ENCODE measurements at places on chromosomes 3 and 15.

- no peak for DNase-seq
Observed at GRCh38 chr3:189860296-189860695, 229.1 kb downstream of the TP63 start.

- DNase-seq: no peak
Observed at GRCh38 chr3:38169027-38169317, 3.6 kb downstream of the OXSR1 start.

GRCh38 chr3:557972-558371, 361.4 kb downstream of the CHL1 start:
- no peak for DNase-seq

DNA sequence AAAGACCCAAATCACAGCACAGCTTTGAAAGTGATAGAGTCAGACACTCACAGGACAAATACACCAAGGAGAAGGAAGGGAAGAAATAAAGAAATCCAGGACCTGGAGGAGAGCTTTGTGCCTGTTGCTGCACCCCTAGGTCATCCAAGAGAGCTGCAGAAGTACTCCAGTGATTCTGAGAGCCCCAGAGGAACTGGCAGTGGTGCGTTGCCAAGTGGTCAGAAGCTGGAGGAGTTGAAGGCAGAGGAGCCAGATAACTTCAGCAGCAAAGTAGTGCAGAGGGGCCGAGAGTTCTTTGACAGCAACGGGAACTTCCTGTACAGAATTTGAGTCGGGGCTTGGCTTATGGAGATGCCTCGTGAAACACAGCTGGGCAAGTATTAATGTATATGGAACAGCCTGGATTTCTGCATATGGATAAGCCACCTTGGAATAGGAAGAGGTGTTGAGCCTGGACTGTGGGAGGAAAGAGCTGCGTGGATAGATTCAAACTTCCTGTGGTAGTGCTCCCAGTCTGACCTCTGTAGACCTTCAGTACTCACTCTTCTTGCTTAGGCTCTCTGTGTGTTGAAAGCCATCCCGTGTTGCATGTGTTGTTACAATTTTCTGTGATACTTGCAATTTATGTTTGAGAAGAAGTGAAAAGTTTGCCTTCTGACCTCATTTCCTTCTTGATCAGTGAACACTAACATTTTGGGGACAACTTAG, 6.1 kb downstream of the NGRN start:
- no peak for DNase-seq

- no peak for DNase-seq
Observed at GRCh38 chr15:84657748-84658079, 285 bp downstream of the NMB start.

- DNase-seq: no peak
Observed at GRCh38 chr3:43870120-43870519, 179.4 kb downstream of the ABHD5 start.

DNA sequence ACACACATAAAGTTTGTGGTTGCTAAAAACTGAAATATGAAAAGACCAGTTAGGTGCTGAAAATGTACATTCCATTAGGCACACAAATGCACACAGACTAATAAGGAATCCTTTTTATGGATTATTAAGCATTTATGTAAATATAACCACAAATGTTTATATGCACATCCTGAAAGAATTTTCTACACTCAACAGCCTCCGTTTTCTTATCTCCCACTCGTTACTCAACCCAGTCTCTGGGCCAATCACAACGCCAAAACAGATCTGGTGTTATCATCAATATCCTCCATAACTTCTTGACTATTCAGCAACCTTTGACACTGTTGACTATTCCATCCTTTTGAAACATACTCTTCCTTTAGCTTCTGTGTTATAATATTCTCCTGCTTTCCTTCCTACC, 136.4 kb downstream of the ATP8B4 start:
- no peak for DNase-seq

- no peak for DNase-seq
Observed at GRCh38 chr3:134357914-134358811, 16.1 kb downstream of the AMOTL2 start.

GRCh38 chr15:93330912-93331544, 242.0 kb upstream of the RGMA start:
- DNase-seq: no peak
